ENCODE measurements at places on chromosomes 3 and 15. TPM values are rescaled to one million over a fixed set of nuclear protein-coding genes. Genes with fewer than 3 reads are reported as not detected.

The ATG3 gene
- 56.4 TPM for total RNA-seq

The EPB42 gene
- not detected for total RNA-seq

The KATNBL1 gene
- total RNA-seq = 40.5 TPM

DNA sequence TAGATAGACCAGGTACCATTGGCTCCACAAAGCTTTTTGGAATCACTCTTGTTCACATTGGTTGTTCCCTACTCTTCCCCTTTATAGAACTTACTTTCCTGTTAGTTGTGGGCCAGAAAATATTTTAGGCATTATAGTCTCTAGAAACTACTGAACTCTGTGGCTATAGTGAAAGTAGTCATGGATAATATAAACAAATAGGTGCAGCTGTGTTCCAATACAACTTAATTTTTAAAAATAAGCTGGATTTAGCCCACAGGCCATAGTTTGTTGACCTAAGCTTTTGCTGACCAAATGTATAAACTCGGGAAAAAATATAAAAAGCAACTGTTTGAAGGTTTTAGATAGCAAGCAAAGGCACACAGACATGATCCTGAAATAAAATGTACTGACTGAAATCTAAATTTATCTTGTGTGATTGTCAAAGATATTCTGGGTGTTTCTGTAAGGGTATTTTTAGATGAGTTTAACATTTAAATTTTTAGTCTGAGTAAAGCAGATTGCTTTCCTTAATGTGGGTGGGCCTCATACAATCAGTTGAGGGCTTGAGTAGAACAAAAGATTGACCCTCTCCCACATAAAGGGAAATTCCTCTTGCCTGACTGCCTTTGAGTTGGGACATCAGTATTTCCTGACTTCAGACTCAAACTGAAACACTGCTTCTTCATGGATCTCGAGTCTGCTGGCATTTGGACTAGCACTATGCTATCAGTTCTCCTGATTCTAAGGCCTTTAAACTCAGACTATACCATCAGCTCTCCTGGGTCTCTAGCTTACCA is 13.2 kb downstream of the IQCB1 start:
- DNase-seq = no peak

DNA sequence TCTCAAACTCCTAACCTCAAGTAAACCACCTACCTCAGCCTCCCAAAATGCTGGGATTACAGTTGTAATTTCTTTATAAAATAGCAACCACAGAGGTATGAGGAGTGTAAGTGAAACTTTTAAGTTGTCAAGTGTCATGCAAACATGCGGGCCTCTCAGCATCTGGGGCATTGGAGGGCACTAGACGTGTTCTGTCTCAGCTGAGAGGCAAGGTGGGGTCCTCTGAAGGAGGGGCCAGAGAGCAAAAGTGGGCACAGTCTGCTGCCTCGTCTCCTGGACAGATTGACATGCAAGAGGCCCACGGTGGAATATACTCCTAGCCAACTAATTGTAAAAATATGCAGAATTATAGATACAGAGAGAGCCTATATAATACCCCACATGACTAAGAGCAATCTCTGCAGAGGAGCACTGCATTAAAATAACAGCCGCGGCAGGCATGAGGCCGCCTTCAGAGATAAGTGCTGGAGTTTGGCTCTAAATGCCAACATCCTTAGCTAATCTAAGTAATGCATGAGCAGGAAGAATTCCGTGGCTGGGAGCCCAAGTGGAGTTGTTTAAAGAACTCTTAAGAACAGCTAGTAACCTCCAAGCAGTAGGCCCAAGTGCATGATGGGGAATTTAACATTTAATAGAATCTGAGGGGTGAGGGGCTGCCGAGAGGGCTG is 87.8 kb upstream of the RNU6-1 start:
- no peak for DNase-seq

DNA sequence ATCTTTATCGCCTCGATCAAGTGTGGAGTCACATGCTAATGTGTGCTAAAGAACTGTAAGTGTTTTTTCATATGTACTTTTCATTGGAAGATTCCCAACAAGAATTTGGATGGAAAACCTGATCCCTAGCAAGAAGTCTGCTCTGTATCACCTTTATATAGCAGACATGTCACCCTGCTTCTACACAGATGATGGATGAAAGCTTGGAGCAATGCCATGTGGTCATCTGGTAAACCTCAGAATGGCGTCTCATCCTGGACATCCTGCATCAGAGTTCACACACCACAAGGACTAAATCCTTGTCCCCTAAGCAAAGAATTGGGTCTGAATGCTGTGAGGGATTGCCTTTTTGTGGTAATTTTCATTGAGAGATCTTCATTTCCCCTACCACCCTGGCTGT is 42.1 kb upstream of the CTDSPL start:
- no peak for DNase-seq

DNA sequence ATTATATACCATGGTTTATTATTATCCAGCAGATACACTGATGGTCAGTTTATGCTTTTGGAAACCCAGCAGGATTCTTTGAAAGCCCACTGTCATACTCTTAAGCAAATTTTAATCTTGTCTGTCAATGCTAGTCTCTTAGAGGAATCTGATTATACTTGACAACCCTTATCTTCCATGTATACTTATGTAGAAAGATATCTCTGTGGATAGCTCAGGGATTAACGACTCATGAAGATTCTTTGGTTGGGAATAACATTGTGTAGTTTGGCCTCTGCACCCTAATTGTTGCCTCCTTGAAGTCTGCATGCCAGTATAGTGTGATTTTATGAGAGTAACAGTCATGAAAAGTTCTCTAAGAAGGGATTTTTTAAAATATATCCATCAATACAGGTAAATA is 33.0 kb downstream of the FILIP1L start:
- DNase-seq = no peak

- DNase-seq = no peak
Observed at GRCh38 chr3:109373933-109374332, 36.6 kb upstream of the DPPA4 start.

- no peak for DNase-seq
Observed at GRCh38 chr3:152706991-152707713, 127.8 kb upstream of the P2RY1 start.

- DNase-seq = no peak
Observed at GRCh38 chr3:83034806-83035703, 1273.6 kb upstream of the GBE1 start.

DNA sequence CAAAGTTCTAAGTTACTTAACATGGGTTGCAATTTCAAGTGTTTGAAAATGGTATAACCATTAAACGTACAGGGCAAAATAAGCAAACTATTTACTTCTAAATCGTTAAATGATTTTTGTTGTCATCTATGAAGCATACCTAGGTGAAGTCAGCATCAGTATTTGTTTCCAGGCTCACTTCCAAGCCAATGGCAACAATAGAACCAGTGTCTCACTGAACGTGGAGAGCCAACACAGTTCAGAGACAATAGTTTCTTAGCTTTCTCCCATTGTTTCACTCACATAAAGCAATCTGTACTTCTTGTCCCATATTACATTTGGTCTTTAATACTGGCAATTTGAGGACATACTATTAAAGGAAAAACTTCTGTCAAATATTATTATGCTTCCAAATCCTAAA is 397.2 kb downstream of the MECOM start:
- no peak for DNase-seq

DNA sequence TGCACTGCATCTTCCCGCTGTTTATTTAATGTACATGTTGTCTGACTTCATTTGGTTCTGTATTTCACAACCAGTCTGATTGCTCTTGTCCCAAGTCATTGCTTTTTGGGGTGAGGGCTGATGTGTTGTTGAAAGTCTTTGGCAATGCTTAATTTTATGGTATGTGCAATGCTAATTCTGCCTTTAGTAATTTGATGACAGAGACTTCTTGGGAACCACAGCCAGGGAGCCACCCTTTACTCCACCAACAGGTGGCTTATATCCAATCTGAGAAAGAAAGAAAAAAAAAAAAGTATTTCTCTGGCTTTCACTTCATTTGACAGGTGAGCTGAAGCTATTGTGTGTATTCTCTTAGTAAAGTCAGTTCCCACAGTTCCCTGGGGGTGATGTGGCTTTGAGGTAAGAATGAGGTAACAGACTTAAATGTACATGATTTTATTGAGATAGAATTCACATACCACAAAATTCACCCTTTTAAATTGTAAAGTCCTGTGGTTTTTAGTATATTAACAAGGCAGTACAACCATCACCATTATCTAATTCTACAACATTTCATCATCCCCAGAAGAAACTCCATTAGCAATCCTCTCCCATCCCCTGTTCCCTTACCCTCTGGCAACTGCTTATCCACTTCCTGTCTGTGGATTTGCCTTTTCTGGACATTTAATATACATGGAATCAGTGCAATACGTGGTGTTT is 97.3 kb downstream of the SLCO3A1 start:
- DNase-seq = no peak

DNA sequence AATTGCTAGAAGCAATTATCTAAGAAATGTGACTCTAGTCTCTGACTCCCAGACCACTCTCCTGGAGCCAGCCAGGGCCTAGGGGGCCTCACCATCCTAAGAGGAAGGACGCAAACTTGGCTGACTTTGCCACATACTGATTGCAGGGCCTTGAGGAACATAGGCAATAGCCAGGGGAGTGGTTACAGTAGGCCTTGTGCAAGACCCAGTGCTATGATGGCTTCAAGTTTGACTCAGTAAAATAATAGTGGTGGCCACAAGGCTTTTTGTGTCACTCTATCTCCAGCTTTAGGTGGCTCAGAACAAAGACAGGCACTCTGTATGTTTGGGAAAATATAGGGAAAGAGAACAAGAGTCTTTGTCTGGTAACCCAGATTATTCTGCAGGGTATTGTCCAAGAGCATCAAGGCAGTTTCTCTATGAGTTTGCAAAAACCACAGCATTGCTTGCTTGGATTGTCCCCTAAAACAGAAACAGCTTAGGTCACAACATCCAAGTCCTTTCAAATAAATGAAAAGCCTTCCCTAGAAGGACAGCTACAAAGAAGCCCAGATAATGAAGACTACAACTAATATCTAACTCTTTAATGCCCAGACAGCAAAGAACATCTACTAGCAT is 631.5 kb downstream of the PYDC2 start:
- DNase-seq = no peak

GRCh38 chr3:195543500-195544229 is 540 bp upstream of the PPP1R2 start:
- no peak for DNase-seq

DNA sequence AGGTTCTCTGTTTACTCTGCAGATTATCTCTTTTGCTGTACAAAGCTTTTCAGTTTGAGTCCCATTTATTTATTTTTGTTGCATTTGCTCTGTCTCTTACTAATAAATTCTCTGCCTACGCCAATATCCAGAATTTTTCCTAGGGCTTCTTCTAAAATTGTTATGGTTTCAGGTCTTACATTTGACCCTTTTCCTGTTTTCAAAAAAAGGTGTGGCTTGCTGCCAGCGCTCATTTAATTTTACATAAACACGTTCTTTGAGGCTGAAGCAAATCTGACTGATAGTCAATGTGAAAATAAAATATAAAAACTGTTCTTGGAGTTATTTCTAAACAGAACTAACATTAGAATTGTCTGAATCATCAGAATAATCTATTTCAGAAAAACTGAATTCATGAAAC is 32.1 kb downstream of the DCBLD2 start:
- no peak for DNase-seq

- DNase-seq = no peak
Observed at GRCh38 chr3:34351882-34352777, 553.7 kb downstream of the PDCD6IP start.

DNA sequence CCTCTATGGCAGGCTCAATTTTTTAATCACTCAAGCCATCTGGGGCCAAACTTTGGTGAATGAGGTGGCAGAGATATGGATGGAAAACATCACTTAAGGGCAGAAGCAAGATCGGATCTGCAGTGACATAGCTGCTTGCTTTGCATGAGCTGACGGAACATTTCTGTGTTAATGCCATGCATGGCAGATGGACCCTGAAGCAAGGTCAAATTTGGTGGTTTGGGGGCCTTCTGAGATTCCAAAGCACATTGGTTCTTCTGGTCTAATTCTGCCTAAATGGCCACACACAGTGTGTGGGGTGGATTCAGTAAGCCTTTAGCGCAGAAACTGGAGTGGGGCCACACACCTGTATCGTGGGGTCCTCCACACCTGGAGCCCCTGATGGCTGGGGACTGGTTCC is 38.3 kb upstream of the BCL2L10 start:
- DNase-seq = no peak
